AG10803 (cell line): ENCODE measurements at places on chromosomes 11 and 22.

- DNase-seq, result peak; percentile 21
Measured at GRCh38 chr11:119671561-119672015, 57.4 kb downstream of the NECTIN1 start.

GRCh38 chr22:45502215-45503049, at the start of gene FBLN1:
TSS of gene FBLN1 (plus strand) at chr22:45502883. CDS start at chr22:45502986, 103 bp downstream.
- DNase-seq, result no peak

DNA sequence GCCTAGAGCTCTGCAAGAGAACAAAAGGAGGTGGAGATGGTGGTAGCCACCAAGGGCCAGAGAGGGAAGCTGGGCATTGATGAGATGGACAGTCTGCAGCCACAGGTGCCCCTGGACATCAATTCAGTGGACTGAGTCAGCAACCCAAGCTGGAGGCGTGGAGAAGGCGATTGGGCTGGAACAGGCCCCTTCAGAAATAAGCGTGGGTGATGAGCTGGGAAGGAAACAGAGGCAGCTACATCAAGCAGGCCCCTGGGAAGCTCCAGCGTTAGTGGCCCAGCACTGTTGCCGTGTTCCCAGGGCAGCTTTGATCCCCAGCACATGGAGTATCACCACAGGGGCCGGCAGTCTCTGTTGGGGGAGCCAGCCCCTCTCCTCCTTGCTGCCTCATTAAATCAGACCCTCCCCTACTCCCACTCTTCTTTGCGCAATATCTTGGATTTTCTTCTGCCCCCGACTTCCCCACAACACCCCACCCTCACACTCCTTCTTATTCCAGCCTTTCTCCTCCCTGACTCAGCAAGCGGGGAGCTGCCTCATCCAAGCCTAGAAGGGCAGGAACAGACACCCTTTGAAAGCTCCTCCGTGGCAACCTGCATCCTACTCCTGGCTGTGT, 31.7 kb upstream of the OAF start:
- DNase-seq, result no peak

- no peak for DNase-seq
Measured at GRCh38 chr11:74673693-74674360, 57.4 kb downstream of the CHRDL2 start.

GRCh38 chr22:27331526-27332281, 469.9 kb downstream of the MN1 start:
- peak; percentile 77 for DNase-seq

GRCh38 chr22:35424081-35424480, 24.1 kb downstream of the MCM5 start:
- DNase-seq, result no peak

DNA sequence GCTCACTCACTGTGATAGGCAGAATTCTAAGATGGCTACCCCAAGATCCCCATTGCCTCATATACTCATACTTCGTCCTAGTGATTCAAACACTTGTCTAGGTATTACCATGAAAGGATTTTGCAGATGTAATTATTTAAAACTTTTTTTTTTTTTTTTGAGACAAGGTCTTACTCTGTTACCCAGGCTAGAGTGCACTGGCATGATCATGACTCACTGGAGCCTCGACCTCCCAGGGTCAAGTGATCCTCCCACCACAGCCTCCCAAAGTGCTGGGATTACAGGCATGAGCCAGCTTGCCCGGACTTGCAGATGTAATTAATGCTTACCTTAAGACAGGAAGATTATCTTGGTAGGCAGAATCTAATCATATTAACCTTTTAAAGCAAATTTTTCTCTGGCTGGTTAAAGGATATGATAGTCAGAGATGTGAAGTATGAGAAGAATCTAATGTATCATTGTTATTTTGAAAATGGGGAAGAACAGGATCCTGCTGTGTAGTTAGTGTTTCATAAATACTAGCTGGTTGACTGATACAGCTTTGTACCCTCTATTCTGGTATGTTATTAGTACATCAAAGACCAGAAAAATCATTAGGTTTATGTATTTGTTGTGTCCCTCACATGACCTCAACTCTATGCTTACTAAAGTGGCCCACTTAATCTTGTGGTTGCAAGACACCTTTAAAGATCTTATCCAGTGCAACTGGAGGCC, 35.5 kb downstream of the C2CD3 start:
- DNase-seq, result no peak

DNA sequence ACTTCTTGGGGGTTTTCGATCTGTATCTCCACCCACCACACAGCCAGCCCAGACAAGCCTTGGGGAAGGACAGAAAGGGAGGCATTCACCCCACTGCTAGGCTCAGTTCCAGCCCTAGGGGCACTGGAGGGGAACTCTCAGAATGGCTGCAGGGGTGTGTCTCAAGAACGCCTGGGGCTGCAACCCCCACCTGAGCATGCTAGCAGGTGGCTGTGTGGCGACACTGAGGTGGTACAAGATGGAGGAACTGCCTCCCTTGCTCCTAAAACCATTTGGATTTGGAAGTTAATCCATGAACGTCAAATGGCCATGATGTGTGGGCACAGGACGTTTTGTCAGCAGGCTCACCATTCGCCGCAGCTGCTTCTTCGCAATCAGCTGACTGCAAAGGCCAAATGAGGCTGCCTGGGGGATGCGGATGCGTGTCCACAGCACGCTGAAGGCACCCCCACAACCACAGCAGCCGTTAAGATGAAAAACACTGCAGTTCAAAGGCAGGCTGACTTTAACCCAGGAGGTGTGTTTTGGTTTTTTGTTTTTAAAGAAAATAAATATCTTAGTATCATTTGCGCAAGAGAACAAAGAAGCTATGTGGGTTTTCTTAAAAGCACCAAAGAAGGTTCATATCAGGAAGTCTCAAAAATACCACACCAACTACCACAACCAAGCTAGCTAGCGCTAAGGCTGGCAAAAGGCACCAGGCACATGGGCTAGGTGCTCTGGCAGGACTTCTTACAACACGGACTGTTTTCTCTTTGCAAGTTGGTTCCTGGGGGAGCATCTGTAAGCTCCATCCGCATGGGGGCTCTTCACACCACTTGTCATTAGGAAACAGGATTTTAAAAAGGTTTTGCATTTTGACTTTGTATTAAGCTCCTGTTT, 22.2 kb upstream of the NAP1L4 start:
- DNase-seq, result no peak
